ENCODE measurements at places on chromosomes 7 and 10. TPM values are rescaled to one million over a fixed set of nuclear protein-coding genes. Genes with fewer than 3 reads are reported as not detected.
A peak's percentile ranks its signal among the peaks of the same experiment; 100 is the strongest.

- no peaks in the 10 kb centered on the region for H3K36me3 ChIP-seq
- no peak for DNase-seq
- no peaks in the 10 kb centered on the region for H3K27me3 ChIP-seq
- no peak overlapping the region for H3K27ac ChIP-seq
Measured at GRCh38 chr7:118312051-118312450, 87.5 kb downstream of the ANKRD7 start.

DNA sequence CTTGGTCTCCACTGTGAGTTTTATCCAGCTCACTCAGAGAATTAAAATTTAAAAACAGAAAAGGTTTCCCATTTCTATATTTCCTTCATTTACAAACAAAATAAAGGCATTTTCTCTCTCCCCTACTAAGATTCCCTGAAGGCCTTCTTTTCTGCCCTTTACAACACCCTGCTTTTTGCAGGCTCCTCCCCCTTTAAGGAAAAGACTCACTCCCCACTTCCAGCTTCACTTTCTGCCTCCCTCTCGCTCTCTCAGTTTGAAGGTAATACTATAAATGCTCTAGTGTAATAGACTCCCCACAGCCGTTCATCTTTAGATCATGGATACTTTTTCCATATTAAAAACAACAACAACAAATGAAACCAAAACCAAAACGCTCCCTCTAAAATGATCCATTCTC, 53.3 kb downstream of the CDHR3 start:
- no peak overlapping the region for H3K4me3 ChIP-seq
- no peak overlapping the region for H3K27ac ChIP-seq
- DNase-seq: no peak
- H3K36me3 ChIP-seq: no peaks in the 10 kb centered on the region
- H3K27me3 ChIP-seq: no peaks in the 10 kb centered on the region

DNA sequence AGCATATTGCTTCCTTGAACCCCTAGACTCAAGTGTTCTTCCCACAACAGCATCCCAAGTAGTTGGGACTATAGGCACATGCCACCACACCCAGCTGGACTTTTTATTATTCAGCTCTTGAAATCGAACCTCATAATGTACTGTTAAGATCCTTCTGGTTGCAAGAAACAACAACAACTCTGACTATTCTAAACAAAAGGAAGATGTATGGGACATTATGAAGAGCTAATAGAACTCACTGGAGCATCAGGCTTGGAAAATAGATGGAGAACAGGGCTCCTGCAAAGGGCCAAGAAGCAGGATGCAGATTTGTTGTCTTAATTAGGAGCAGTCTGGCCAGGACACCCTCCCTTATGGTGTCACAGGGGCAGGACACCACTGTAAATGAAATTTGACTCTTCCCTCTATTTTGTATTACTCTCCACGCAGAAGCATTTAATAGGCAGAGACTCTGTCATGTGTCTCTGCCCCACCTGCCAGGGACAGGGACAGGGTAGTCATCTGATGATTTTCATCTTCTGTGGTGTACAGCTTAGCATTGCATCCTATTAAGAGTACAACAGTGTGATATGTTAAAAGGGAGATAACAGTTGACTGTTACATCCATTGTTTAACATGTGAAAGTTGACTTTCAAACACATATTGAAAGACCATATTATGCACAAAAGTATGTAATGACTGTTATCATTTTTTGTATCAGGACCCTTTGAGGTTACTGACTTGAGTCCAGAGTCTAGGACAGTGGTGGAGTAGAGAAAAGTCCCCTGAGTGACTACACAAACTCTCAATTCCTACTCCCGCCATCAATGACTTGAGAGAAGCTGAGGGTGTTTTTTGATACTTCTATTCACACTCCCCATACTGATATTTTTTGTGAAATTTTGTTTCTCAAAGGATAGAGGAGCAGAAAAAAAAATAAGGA, 157.3 kb downstream of the LRRC4 start:
- H3K36me3 ChIP-seq: no peaks in the 10 kb centered on the region
- peak overlapping the region; percentile 71 for H3K27ac ChIP-seq
- no peak for DNase-seq
- H3K4me1 ChIP-seq: peaks cover 36% of the 10 kb centered on the region
- H3K27me3 ChIP-seq: no peaks in the 10 kb centered on the region
- no peak overlapping the region for H3K4me3 ChIP-seq

DNA sequence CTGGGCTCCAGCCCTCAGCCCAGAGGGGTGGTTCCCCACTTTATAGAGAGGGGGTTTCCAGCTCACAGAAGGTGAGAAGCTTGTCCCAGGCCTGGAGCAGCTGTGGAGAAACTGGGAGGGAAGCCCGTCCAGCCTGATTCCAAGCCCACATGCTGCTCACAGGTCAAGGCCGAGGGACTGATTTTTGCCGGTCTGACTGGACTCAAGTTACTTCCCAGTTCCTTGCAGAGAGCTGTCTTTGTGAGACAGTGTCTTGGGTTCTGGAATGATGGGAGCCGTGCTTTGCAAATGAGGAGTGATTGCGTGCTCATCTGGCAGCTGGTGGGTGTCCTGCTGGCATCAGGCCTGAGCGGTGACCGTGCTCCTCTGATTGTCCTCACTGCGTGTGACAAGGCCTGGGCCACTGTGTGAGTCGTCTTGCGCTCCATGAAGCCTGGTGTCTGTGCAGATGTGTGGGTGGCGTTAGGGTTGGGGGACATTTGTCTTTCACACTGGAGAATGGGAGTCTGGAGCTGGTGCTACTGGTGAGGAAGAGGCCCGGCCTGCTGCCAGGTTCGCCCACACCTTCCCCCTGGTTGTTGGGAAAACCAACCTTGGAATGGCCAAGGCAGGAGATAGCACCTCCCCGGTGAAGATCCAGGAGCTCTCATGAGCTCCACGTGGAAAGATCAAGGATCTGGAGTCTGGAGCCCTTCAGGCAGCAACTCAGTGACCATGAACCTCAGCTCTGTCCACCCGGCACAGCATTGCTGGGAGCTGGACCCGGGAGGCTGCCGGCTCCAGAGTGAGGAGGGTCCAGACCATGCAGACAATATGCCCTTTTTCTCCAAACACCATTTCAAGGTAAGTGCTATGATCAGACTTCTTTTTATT, 129.6 kb downstream of the SMURF1 start:
- no peaks in the 10 kb centered on the region for H3K4me1 ChIP-seq
- no peak for DNase-seq
- H3K36me3 ChIP-seq: peaks cover 24% of the 10 kb centered on the region
- H3K4me3 ChIP-seq: no peak overlapping the region
- no peak overlapping the region for H3K27ac ChIP-seq

- no peaks in the 10 kb centered on the region for H3K36me3 ChIP-seq
- no peak for DNase-seq
- H3K4me3 ChIP-seq: no peak overlapping the region
- H3K4me1 ChIP-seq: no peaks in the 10 kb centered on the region
- H3K27me3 ChIP-seq: no peaks in the 10 kb centered on the region
Measured at GRCh38 chr7:95986178-95986764, 213.9 kb downstream of the DYNC1I1 start.

- DNase-seq: peak; percentile 46
- H3K27me3 ChIP-seq: no peaks in the 10 kb centered on the region
- no peak overlapping the region for H3K27ac ChIP-seq
- no peaks in the 10 kb centered on the region for H3K36me3 ChIP-seq
- H3K4me1 ChIP-seq: no peaks in the 10 kb centered on the region
Measured at GRCh38 chr10:48463318-48464003, 141.4 kb downstream of the ARHGAP22 start.

- no peak overlapping the region for H3K27ac ChIP-seq
- H3K4me3 ChIP-seq: no peak overlapping the region
- peaks cover 4% of the 10 kb centered on the region for H3K4me1 ChIP-seq
- no peak for DNase-seq
- H3K27me3 ChIP-seq: 0 out of 2 replicates have a peak, but pooled peaks cover 5% of the 10 kb centered on the region
Measured at GRCh38 chr7:151437866-151438516, 1.9 kb downstream of the CRYGN start.

- no peak overlapping the region for H3K27ac ChIP-seq
- no peak overlapping the region for H3K4me3 ChIP-seq
- H3K36me3 ChIP-seq: no peaks in the 10 kb centered on the region
- DNase-seq: no peak
- H3K27me3 ChIP-seq: no peaks in the 10 kb centered on the region
- no peaks in the 10 kb centered on the region for H3K4me1 ChIP-seq
Measured at GRCh38 chr10:132240156-132240555, 53.4 kb downstream of the DPYSL4 start.

DNA sequence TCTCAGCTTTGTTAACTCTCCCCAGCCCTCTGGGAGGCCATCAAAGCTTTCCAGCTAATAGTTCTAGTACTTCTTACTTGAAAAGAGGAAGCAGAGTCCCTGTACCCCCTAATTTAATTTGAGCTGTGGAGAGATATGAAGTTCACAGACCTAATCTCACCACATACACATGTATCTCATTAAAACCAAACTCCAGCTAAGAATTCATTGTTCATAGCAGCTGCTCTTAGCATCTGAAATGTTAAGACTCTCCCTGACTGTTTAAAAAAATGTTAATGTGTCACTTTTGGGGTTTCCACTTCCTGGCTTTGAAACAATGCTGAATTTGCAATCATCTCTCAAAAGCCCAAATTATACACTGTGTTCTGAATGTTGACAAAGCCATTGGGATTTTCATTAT, 16.2 kb upstream of the MRC1 start:
- no peaks in the 10 kb centered on the region for H3K36me3 ChIP-seq
- no peak overlapping the region for H3K27ac ChIP-seq
- H3K4me3 ChIP-seq: no peak overlapping the region
- H3K4me1 ChIP-seq: peaks cover 7% of the 10 kb centered on the region

DNA sequence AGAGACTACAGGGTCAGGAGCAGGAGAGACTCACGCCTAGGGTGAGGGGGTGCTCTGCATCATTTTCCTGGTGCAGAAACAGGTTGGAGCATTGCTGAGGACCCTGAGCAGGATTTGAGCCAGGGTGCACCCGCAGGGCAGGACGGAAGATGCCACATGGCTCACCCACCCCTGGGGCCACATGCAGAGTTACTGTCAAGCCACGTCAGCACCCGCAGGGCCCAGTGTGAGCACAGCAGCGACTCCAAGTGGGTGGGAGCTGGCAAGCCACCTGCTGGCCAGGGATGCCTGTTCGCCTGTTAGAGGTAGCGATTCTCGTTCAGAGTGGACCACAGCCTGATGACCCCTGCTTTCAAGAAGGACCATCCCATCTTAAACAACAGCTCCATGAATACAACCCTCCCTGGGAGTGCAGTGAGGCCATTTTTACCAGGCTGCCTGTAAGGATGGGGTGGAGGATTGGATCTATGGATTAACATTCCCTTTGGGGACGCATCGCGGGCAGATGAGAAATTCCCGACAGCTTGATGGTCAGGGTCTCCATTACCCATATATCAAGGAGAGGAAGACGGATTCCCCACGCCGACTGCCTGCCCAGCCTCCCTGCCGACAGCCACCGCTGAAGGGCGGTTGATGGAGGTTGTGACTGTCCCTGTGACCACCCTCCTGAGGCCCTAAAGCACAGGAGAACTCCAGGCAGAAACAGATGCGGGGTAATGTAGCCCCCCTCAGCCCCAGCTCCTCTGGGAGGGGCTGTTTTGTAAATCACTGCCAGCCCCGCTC, 101.1 kb upstream of the RET start:
- no peaks in the 10 kb centered on the region for H3K4me1 ChIP-seq
- H3K36me3 ChIP-seq: no peaks in the 10 kb centered on the region
- no peak for DNase-seq
- no peak overlapping the region for H3K27ac ChIP-seq
- no peaks in the 10 kb centered on the region for H3K27me3 ChIP-seq
- H3K4me3 ChIP-seq: no peak overlapping the region

DNA sequence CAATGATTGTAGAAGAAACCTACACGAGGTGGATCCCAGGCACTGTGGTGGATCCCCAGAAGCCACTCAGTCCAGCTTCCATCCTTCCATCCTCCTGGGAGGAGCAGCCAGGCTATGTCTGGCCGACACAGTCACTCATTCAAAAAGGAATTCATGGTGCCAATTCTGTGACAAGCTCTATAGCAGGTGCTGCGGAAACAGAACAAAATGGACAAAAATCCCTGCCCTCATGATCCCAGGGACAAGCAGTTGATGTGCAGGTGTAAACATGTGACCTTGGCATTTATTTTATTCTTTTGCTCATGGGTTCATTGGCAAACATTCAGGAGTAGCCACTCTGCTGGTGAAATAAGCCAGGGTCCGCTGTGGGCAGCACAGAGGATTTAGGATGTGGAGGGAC, 49.2 kb upstream of the FGFR2 start:
- DNase-seq: no peak
- no peaks in the 10 kb centered on the region for H3K36me3 ChIP-seq
- H3K27me3 ChIP-seq: no peaks in the 10 kb centered on the region
- H3K4me1 ChIP-seq: no peaks in the 10 kb centered on the region
- H3K27ac ChIP-seq: no peak overlapping the region

GRCh38 chr10:116633216-116633600, 12.5 kb downstream of the PNLIPRP2 start:
- H3K4me3 ChIP-seq: no peak overlapping the region
- no peaks in the 10 kb centered on the region for H3K36me3 ChIP-seq
- peaks cover 6% of the 10 kb centered on the region for H3K27me3 ChIP-seq
- no peaks in the 10 kb centered on the region for H3K4me1 ChIP-seq
- DNase-seq: no peak
- H3K27ac ChIP-seq: no peak overlapping the region

SPAM1 gene
- not detected for total RNA-seq

FXYD4 gene
- not detected for total RNA-seq

MNX1 gene
- total RNA-seq: not detected

PROSER2 gene
- 1.4 TPM for total RNA-seq
